ENCODE measurements at places on chromosomes 2 and 18. TPM values are rescaled to one million over a fixed set of nuclear protein-coding genes. Genes with fewer than 3 reads are reported as not detected.
A peak's percentile ranks its signal among the peaks of the same experiment; 100 is the strongest.

ARHGAP15 gene
- 1.6 TPM for total RNA-seq

ATP5F1A gene
- total RNA-seq: 792 TPM

LRP1B gene
- total RNA-seq: 0.19 TPM

STARD6 gene
- not detected for total RNA-seq

SMARCAL1 gene
- total RNA-seq: 18.1 TPM

DNA sequence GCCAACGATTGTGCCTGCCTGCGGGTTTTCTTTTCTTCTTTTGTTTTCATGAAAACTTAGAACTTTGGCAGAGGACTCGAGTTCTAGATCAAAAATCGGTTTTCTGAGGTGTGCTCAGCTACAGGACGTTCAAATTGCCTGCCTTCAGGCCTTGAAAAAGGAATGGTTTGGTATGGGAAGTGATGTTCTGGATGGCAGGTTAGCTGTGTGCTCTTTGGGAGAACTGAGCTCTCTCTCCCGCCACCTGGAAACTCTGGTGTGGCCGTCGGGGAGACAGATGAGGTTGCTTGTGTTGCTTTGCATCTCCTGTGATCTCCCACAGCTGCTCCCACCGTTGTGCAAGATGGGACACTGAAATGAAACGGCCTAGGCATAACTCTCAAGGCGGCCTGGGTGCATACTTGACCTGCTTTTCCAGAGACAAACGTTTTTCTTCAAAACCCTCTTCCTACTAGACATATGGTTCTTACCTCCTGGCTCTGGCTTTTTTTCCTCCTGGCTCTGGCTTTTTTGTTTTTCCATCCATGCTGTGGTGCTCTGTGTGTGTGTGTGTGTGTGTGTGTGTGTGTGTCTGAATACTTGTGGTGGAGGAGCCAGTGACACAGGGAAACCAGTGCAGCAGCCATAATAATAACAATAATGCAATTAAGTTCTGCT is 2.0 kb downstream of the FMNL2 start:
- H3K4me1 ChIP-seq: no peaks in the 10 kb centered on the region
- H3K36me3 ChIP-seq: no peaks in the 10 kb centered on the region
- DNase-seq: peak; percentile 36
- peak overlapping the region; percentile 84 for H3K27ac ChIP-seq
- H3K27me3 ChIP-seq: no peaks in the 10 kb centered on the region

DNA sequence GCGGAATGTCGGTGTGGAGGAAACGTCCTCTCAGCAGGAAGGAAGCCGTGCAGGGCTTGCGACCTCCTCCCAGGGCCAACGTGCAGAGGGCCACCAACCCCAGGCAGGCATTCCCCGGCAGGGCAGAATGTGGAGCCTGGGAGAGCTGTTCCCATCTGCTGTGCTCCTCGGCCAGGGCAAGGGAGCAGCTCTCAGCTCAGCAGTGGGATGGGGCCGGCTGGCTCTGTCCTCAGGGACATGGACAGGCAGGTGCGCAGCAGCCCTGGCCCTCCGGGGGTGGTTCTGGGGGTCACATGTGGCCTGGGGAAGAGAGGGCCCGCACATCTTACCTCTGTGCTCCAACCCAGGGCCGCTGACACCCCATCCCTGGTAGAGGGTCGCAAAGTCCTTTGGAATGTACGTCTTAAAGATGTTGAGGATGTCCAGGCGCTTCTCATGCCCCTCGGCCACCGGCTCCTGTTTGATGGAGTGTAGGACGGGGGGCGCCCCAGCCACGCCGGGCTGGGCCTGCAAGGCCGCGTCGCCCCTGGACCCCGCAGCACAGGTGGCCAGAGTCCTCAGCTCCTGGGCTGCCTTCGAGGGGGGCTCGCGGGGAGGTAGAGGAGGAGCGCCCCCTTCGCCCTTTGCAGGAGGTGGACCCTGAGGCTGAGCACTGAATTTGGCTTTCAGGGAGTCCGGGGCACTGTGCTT is 116.4 kb downstream of the ZNF516 start:
- no peaks in the 10 kb centered on the region for H3K4me1 ChIP-seq
- H3K27me3 ChIP-seq: no peaks in the 10 kb centered on the region
- H3K4me3 ChIP-seq: no peak overlapping the region

DNA sequence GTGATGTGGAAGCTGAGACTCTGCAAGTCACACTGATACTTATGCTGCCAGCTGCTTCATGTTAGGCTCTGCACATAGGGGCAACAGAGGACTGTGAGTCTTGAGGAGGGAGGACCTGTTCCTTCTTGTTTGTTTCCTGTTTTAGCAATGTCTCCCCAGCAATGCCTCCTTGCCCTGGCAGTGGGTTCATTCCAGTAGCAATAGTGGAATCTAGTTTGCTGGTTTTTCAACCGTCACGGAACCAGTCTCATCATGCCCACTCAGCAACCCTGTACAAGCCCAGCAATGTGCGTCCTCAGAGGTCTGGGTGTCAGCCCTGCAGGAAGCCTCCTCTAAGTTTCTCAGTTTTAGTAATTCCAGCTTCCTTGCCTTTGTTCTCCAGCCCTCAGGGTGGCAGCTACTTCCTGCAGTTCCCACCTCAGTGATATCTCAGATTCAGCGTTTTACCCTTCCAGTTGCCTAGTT is 20.5 kb upstream of the ITGB6 start:
- no peak for DNase-seq
- H3K4me3 ChIP-seq: no peak overlapping the region
- H3K36me3 ChIP-seq: no peaks in the 10 kb centered on the region

- H3K4me1 ChIP-seq: no peaks in the 10 kb centered on the region
- H3K36me3 ChIP-seq: no peaks in the 10 kb centered on the region
- H3K27ac ChIP-seq: no peak overlapping the region
- no peaks in the 10 kb centered on the region for H3K27me3 ChIP-seq
Observed at GRCh38 chr18:11289248-11289647, 139.9 kb upstream of the PIEZO2 start.

- no peak for DNase-seq
- no peaks in the 10 kb centered on the region for H3K27me3 ChIP-seq
- no peak overlapping the region for H3K4me3 ChIP-seq
- no peak overlapping the region for H3K27ac ChIP-seq
- no peaks in the 10 kb centered on the region for H3K36me3 ChIP-seq
- no peaks in the 10 kb centered on the region for H3K4me1 ChIP-seq
Observed at GRCh38 chr18:24459772-24460171, 665 bp upstream of the HRH4 start.

DNA sequence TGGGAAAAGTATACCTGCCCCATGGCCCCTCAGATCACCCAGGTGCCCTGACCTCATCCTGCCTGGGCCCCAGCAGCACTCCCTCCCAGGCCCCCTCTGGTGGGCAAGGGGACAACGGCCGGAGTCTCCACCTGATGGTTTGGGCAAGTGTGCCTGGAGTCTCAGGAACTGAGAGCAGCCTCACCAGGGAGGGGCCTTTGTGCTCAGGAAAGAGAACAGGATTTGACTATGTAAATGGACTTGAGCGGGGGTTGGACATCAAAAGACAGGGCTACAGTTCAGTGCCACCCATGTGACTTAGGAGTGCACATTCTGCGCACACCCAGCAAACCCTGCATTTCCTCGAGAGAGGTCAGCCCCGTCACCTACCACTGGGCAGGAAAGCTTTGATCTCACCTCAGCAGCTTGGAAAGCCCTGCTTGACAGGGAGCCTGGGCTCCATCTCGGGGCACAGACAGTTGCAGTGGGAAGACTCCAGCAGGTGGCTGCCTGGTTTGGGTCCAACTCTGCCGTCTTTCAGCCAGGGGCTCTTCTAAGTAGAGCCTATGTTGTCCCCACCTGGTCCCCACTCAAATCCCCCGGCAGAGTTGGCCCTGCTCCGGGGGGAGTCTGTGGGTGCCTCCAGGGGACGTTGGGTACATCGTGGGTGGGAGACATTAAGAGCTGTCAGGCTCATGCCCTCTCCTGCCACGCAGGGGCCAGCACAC is 3.3 kb downstream of the INPP5D start:
- H3K27me3 ChIP-seq: no peaks in the 10 kb centered on the region
- H3K4me3 ChIP-seq: no peak overlapping the region
- peaks cover 5% of the 10 kb centered on the region for H3K4me1 ChIP-seq
- no peaks in the 10 kb centered on the region for H3K36me3 ChIP-seq

DNA sequence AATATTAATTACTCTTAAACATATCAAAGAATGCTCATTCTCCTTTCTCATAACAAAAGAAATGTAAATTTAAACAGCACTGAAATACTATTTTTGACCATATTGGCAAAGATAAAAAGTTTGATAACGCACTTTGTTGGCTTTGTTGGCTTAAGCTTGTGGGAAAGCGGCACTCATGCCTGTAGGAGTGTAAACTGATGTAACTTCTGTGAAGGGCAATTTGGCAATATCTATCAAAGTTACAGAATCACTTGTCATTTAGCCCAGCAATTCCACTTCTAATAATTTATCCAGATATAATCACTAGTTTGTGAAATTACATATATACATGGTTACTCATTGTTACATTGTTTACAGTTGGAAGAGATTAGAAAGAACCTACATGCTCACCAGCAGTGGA is 311.8 kb upstream of the STON1 start:
- H3K4me3 ChIP-seq: no peak overlapping the region
- DNase-seq: no peak
- no peaks in the 10 kb centered on the region for H3K4me1 ChIP-seq

- H3K4me1 ChIP-seq: no peaks in the 10 kb centered on the region
- no peaks in the 10 kb centered on the region for H3K36me3 ChIP-seq
- H3K27ac ChIP-seq: no peak overlapping the region
- H3K4me3 ChIP-seq: no peak overlapping the region
- no peak for DNase-seq
Observed at GRCh38 chr2:227608561-227609338, 5.9 kb downstream of the SCYGR3 start.

DNA sequence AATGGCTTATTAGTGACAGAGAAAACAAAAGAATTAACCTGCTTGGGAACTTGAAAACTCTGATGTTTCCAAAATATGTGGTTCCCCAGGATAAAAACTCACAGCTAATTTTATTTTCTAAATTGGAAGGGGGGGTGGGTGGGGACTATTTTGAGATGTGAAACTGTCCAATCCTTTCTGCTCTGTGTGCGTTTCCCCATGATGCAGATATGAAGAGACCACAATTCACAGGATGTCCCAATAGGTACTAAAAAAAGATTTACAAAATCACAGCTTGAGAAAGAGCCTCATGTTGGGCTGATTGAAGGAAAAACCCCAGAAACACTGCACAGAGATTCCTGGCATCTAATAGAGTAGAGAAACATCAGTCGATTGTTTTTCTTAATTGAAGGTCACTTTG is 273.2 kb downstream of the ARHGAP15 start:
- H3K4me3 ChIP-seq: no peak overlapping the region
- H3K36me3 ChIP-seq: no peaks in the 10 kb centered on the region
- H3K27me3 ChIP-seq: no peaks in the 10 kb centered on the region
- no peaks in the 10 kb centered on the region for H3K4me1 ChIP-seq
- no peak overlapping the region for H3K27ac ChIP-seq
- no peak for DNase-seq

GRCh38 chr2:101893681-101894381 is 97.9 kb upstream of the IL1R2 start:
- no peaks in the 10 kb centered on the region for H3K36me3 ChIP-seq
- DNase-seq: no peak

- H3K4me1 ChIP-seq: no peaks in the 10 kb centered on the region
- H3K27ac ChIP-seq: no peak overlapping the region
- H3K36me3 ChIP-seq: no peaks in the 10 kb centered on the region
- DNase-seq: peak; percentile 62
- no peaks in the 10 kb centered on the region for H3K27me3 ChIP-seq
- H3K4me3 ChIP-seq: no peak overlapping the region
Observed at GRCh38 chr2:14903709-14904374, 271.3 kb downstream of the LRATD1 start.

DNA sequence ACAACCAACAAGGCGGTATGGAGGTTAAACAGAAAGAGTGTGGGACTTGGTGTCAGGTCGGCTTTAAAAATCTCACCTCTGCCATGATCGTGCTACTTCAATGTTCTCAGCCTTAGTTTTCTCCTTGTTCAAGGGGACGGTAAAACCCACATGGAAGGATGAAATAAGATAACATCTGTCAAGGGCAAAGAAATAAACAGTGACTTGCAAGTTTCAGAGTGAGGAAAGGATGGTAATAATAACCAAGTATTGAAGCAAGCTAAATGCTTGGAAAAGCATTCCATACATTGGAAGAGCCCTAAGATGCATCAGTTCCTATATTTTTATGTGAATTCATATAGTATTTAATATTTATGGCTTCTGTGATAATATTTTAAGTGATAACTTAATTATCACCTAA is 29.8 kb upstream of the LMAN1 start:
- H3K4me1 ChIP-seq: no peaks in the 10 kb centered on the region
- DNase-seq: no peak
- no peaks in the 10 kb centered on the region for H3K27me3 ChIP-seq
- H3K36me3 ChIP-seq: no peaks in the 10 kb centered on the region
- H3K4me3 ChIP-seq: no peak overlapping the region

- no peak overlapping the region for H3K4me3 ChIP-seq
- H3K27me3 ChIP-seq: no peaks in the 10 kb centered on the region
- no peak for DNase-seq
- H3K27ac ChIP-seq: no peak overlapping the region
Observed at GRCh38 chr2:45688479-45689298, 37.2 kb downstream of the PRKCE start.

- H3K36me3 ChIP-seq: no peaks in the 10 kb centered on the region
- H3K27ac ChIP-seq: no peak overlapping the region
- H3K4me3 ChIP-seq: no peak overlapping the region
- DNase-seq: peak; percentile 32
- no peaks in the 10 kb centered on the region for H3K4me1 ChIP-seq
- H3K27me3 ChIP-seq: no peaks in the 10 kb centered on the region
Observed at GRCh38 chr2:72949045-72949444, 31.7 kb downstream of the EMX1 start.

DNA sequence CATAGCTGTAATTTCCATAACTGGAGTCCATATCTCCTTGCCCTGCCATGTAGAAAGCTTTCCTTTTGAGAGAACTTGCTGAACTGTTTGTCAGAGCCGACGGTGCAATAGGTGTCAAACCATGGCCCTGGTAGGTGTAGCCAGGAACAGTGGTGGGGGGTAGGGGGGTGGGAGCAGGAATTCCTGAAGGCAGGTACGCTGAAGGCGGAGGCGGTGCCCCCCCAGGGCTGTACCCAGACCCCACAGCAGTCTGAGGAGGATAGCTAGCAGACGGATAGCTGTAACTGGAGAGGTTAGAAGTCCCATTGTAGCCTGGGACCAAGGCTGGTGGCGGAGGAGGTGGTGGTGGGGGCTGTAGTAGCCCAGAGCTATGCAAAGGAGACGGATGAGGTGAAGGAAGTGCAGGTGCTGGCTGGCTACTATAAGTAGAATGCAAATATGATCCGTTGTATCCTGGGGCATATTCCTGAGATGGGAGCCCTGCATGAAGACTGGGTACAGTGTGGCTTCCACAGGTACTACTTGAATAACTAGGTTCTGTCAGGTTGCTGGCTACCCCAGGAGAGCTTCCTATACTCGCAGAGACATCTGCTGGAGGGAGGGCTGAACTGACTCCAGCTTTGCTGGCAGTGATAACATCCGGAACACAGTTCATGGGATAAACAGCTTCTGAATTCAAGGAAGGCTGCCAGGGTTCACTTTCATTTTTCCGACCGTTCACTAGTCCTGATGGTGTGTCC is 124.8 kb downstream of the FIGN start:
- no peaks in the 10 kb centered on the region for H3K36me3 ChIP-seq
- H3K4me1 ChIP-seq: no peaks in the 10 kb centered on the region
- H3K27me3 ChIP-seq: no peaks in the 10 kb centered on the region
- H3K4me3 ChIP-seq: no peak overlapping the region

GRCh38 chr2:216064014-216064630 is 17.5 kb downstream of the PECR start:
- H3K27ac ChIP-seq: no peak overlapping the region
- H3K27me3 ChIP-seq: no peaks in the 10 kb centered on the region
- no peaks in the 10 kb centered on the region for H3K4me1 ChIP-seq
- DNase-seq: no peak
- no peaks in the 10 kb centered on the region for H3K36me3 ChIP-seq
- H3K4me3 ChIP-seq: no peak overlapping the region

GRCh38 chr18:79975985-79976680 is 11.7 kb downstream of the HSBP1L1 start:
- DNase-seq: no peak
- peaks cover 6% of the 10 kb centered on the region for H3K36me3 ChIP-seq
- no peaks in the 10 kb centered on the region for H3K27me3 ChIP-seq

Measured in colonic mucosa (tissue), 4 donors.